ENCODE measurements at places on chromosomes 13 and 19. TPM values are rescaled to one million over a fixed set of nuclear protein-coding genes. Genes with fewer than 3 reads are reported as not detected.

GRCh38 chr13:105774739-105775460 lies 760.6 kb downstream of the EFNB2 start:
- H3K4me1 ChIP-seq = no peaks in the 10 kb centered on the region
- no peaks in the 10 kb centered on the region for H3K36me3 ChIP-seq
- DNase-seq = no peak
- no peak overlapping the region for H3K27ac ChIP-seq

- H3K27ac ChIP-seq = no peak overlapping the region
- no peak for DNase-seq
- H3K4me3 ChIP-seq = no peak overlapping the region
- no peaks in the 10 kb centered on the region for H3K4me1 ChIP-seq
- H3K27me3 ChIP-seq = no peaks in the 10 kb centered on the region
These were observed 259.4 kb downstream of the DACH1 start for GRCh38 chr13:71607575-71607974.

- no peak for DNase-seq
- H3K4me3 ChIP-seq = no peak overlapping the region
- H3K4me1 ChIP-seq = no peaks in the 10 kb centered on the region
- H3K27me3 ChIP-seq = no peaks in the 10 kb centered on the region
These were observed 28.7 kb downstream of the DHX34 start for GRCh38 chr19:47377801-47378200.

Gene C5AR2
- total RNA-seq = 0.78 TPM

GRCh38 chr13:23588666-23589065 lies 18.5 kb downstream of the TNFRSF19 start:
- no peaks in the 10 kb centered on the region for H3K4me1 ChIP-seq
- H3K4me3 ChIP-seq = no peak overlapping the region
- DNase-seq = no peak
- no peaks in the 10 kb centered on the region for H3K36me3 ChIP-seq

GRCh38 chr19:40232479-40232878 lies 6.0 kb upstream of the CCNP start:
- no peaks in the 10 kb centered on the region for H3K27me3 ChIP-seq
- peaks cover 23% of the 10 kb centered on the region for H3K36me3 ChIP-seq
- H3K27ac ChIP-seq = no peak overlapping the region
- no peak for DNase-seq
- no peak overlapping the region for H3K4me3 ChIP-seq
- no peaks in the 10 kb centered on the region for H3K4me1 ChIP-seq

Gene CLEC4M
- not detected for total RNA-seq

- H3K27ac ChIP-seq = no peak overlapping the region
- H3K4me3 ChIP-seq = no peak overlapping the region
- no peaks in the 10 kb centered on the region for H3K27me3 ChIP-seq
These were observed 541.1 kb upstream of the SPRY2 start for GRCh38 chr13:80881942-80882445.

Gene TMEM238
- total RNA-seq = 32.7 TPM

GRCh38 chr19:34953092-34953491 lies 10.9 kb downstream of the ZNF792 start:
- H3K4me3 ChIP-seq = no peak overlapping the region
- H3K4me1 ChIP-seq = no peaks in the 10 kb centered on the region
- DNase-seq = no peak

Data from pancreas (tissue), 10 donors.